ENCODE measurements at places on chromosomes 11 and 22. TPM values are rescaled to one million over a fixed set of nuclear protein-coding genes. Genes with fewer than 3 reads are reported as not detected.

OR4D5 gene
- 0.04 TPM for total RNA-seq

CCDC88B gene
- 2.8 TPM for total RNA-seq

OR10A2 gene
- not detected for total RNA-seq

TSGA10IP gene
- total RNA-seq: 0.09 TPM

TEAD1 gene
- 60.2 TPM for total RNA-seq

TRIM49 gene
- total RNA-seq: not detected

UBQLN3 gene
- total RNA-seq: 0.13 TPM

GRCh38 chr11:121249039-121249663, 43.4 kb upstream of the SC5D start:
- H3K27me3 ChIP-seq: peaks cover 2% of the 10 kb centered on the region
- no peak overlapping the region for H3K27ac ChIP-seq
- no peaks in the 10 kb centered on the region for H3K36me3 ChIP-seq
- H3K4me1 ChIP-seq: peaks cover 7% of the 10 kb centered on the region

GRCh38 chr22:27571463-27572277, 229.9 kb downstream of the MN1 start:
- no peaks in the 10 kb centered on the region for H3K36me3 ChIP-seq
- peaks cover 17% of the 10 kb centered on the region for H3K27me3 ChIP-seq
- H3K27ac ChIP-seq: no peak overlapping the region
- no peak overlapping the region for H3K4me3 ChIP-seq
- H3K4me1 ChIP-seq: peaks cover 34% of the 10 kb centered on the region

DNA sequence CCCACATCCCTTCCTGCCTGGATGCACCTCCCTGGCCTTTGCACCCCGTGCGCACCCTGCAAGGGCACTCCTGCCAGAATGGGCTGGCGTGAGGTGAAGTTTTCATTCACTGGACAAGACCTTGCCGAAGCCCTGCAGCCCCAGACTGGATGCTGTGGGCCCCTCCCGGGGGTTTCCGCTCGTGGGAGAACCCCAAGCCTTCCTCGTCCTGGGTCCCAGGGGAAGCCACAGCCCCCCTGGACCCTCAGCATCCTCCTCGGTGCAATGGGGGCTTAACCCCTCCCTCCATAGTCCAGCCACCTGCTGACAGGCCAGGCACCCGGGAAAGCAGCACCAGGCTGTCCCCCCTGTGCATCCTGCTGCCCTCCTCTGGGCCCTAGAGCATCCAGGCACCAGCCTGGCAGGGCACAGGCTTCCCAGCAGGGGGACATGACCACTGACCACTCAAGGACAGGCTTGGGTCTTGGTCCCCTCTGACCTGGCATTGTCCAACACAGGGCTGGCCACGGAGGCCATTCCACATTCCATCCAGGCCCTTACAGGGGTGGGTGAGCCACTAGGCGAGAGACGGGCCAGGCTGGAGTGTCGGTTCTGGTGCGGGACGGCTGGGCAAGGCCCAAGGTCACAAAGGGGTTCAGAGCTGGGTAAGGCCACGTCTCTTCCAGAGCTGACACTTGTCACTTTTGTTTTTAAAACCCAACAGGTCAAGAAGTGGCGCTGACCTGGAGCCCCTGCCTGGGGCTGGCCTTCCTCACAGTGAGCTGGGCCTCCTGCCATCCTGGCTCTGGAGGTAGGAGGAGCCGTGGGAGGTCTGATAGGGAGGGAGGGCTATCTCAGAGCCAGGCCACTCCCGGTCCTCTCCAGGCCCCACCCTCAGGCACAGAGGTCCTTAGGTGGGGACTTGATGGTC, 41.5 kb upstream of the PPARA start:
- H3K36me3 ChIP-seq: peaks cover 67% of the 10 kb centered on the region
- H3K27ac ChIP-seq: no peak overlapping the region
- peak; percentile 38 for DNase-seq
- H3K27me3 ChIP-seq: no peaks in the 10 kb centered on the region
- peaks cover 91% of the 10 kb centered on the region for H3K4me1 ChIP-seq
- H3K4me3 ChIP-seq: no peak overlapping the region

- no peak overlapping the region for H3K4me3 ChIP-seq
- no peaks in the 10 kb centered on the region for H3K36me3 ChIP-seq
- H3K27ac ChIP-seq: no peak overlapping the region
- DNase-seq: no peak
- H3K27me3 ChIP-seq: peaks cover 3% of the 10 kb centered on the region
Observed at GRCh38 chr11:119706887-119707286, 22.1 kb downstream of the NECTIN1 start.

DNA sequence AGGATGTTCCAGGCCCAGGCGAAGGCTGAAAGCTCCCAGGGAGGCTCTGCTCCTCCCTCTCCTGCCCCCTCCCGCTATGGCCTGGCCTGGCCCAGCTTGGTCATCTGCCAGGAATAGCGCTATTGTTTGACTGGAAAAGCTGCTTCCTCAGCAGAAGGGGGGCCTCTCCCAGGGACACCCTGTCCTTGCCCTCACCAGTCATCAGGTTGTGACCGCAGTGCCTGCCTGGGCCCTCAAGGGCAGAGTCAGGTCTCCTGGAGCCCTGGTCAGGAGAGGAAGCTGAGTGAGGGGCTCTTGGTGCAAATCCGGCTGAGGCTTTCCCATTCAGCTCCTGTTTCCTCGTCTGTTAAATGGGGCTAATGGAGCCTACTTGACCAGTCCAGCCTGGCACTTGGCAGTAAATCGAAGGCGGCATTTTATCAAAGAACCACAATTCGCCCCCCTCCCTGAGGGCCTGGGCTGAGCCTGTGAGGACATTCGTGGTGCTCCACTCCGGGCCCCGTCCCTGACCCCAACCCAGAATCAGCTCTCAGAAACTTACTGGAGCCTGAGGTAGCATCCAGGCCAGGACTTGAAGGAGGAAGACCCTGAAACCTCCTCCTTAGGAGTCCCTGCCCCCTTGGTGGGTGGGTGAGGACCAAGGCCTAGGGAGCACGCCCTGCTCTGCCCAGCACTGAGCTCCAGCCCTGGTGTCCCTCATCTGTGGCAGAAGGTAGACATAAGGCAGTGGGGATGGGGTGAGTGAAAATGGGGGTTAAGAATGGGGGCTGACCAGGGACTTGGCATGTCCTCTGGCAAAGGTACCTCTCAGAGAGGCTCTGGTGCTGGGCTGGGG, 2.0 kb upstream of the CASTOR1 start:
- peak overlapping the region; percentile 92 for H3K27ac ChIP-seq
- DNase-seq: peak; percentile 87
- no peaks in the 10 kb centered on the region for H3K27me3 ChIP-seq
- H3K4me1 ChIP-seq: peaks cover 37% of the 10 kb centered on the region

DNA sequence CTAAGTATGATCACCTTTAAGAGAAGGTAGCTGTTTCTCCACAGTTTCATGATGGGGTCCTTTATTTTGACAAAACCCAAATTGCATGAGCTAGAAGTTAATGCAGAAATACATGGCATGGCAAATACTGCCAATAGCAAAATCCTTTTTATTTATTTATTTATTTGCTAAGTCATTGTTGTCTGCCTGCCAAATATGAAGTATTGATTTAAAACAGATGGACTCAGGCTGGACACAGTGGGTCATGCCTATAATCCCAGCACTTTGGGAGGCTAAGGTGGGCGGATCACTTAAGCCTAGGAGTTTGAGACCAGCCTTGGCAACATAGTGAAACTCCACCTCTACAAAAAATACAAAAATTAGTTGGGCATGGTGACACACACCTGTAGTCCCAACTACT, 52.4 kb downstream of the LARGE2 start:
- H3K4me3 ChIP-seq: no peak overlapping the region
- H3K27me3 ChIP-seq: no peaks in the 10 kb centered on the region
- no peak for DNase-seq

- H3K36me3 ChIP-seq: no peaks in the 10 kb centered on the region
- no peak for DNase-seq
- H3K27me3 ChIP-seq: no peaks in the 10 kb centered on the region
- no peaks in the 10 kb centered on the region for H3K4me1 ChIP-seq
- H3K27ac ChIP-seq: no peak overlapping the region
Observed at GRCh38 chr11:41799754-41800153, 340.3 kb upstream of the LRRC4C start.

GRCh38 chr22:26570115-26570514, 19.8 kb downstream of the TPST2 start:
- no peak overlapping the region for H3K4me3 ChIP-seq
- no peaks in the 10 kb centered on the region for H3K4me1 ChIP-seq
- H3K36me3 ChIP-seq: no peaks in the 10 kb centered on the region
- no peak overlapping the region for H3K27ac ChIP-seq
- no peak for DNase-seq
- no peaks in the 10 kb centered on the region for H3K27me3 ChIP-seq

- no peaks in the 10 kb centered on the region for H3K27me3 ChIP-seq
- DNase-seq: peak; percentile 84
- peak overlapping the region; percentile 55 for H3K27ac ChIP-seq
- peaks cover 23% of the 10 kb centered on the region for H3K36me3 ChIP-seq
Observed at GRCh38 chr11:67265633-67266448, 432 bp upstream of the GRK2 start.

- no peak for DNase-seq
- no peaks in the 10 kb centered on the region for H3K27me3 ChIP-seq
- no peak overlapping the region for H3K4me3 ChIP-seq
Observed at GRCh38 chr11:110434952-110435779, 5.4 kb downstream of the FDX1 start.

- peaks cover 25% of the 10 kb centered on the region for H3K4me1 ChIP-seq
- peak; percentile 61 for DNase-seq
- peak overlapping the region; percentile 15 for H3K4me3 ChIP-seq
- no peak overlapping the region for H3K27ac ChIP-seq
Observed at GRCh38 chr22:44331881-44332714, 19.3 kb upstream of the SHISAL1 start.

GRCh38 chr11:66371627-66372415, at the start of gene SLC29A2:
Gene SLC29A2, minus strand, starts transcription at chr11:66371760. Its CDS starts 169 bp downstream, at chr11:66371591.
- H3K27ac ChIP-seq: peak within 1 kb of the TSS; percentile 88
- DNase-seq: peak; percentile 58

GRCh38 chr11:32087597-32087996, 3.3 kb upstream of the RCN1 start:
- H3K27me3 ChIP-seq: no peaks in the 10 kb centered on the region
- H3K4me1 ChIP-seq: peaks cover 16% of the 10 kb centered on the region
- no peak overlapping the region for H3K4me3 ChIP-seq
- no peak overlapping the region for H3K27ac ChIP-seq
- no peaks in the 10 kb centered on the region for H3K36me3 ChIP-seq

DNA sequence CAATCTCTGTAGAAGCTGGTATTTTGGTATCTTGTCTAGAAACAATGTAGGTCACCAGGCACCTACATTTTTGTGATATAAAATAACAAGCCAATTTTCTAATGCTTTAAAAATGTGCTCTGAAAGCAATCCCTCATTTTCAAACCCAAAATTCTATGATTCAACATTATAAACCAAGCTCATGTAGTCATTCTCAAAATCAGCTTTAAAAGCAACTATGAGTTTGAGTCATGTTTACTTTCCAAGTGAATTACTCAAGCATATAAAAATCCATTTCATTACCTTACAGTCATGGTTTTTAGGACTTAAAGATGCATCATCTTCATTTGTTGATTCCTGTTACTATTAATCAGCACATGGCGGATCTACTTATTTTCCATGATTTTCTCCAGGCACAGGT, 216.4 kb downstream of the GRM5 start:
- H3K27me3 ChIP-seq: no peaks in the 10 kb centered on the region
- no peaks in the 10 kb centered on the region for H3K4me1 ChIP-seq
- DNase-seq: no peak

DNA sequence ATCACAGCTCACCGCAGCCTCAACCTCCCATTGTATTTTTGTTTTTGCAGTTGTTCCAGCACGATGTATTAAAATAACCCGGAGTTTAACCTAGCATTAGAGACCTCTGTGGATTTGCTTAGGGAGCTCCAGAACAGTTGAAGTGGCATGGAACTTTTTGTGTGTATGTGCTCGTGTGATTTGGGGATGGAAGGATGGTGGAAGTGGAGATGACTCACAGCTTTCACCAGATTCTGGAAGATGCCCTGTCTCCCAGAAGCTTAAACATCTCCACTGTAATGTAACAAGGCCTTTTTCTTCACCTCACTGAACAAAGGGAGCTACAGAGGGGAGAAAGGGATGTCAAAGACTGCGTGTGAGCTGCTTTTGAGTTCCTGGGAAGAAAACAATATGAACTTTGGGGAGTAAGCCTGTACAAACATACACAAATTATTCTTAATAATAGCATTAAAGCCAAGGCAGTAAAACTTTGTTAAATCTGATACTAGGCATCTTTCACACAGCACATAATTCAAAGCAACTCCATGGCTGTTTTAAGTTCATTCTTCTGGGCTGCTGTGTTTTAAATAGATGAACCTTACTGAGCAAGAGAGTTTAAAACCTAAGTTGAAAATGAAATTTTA, 226.4 kb downstream of the ADAMTS15 start:
- no peak for DNase-seq
- no peak overlapping the region for H3K4me3 ChIP-seq
- peaks cover 59% of the 10 kb centered on the region for H3K4me1 ChIP-seq
- H3K27me3 ChIP-seq: peaks cover 2% of the 10 kb centered on the region
- H3K27ac ChIP-seq: peak overlapping the region; percentile 91
- H3K36me3 ChIP-seq: no peaks in the 10 kb centered on the region

DNA sequence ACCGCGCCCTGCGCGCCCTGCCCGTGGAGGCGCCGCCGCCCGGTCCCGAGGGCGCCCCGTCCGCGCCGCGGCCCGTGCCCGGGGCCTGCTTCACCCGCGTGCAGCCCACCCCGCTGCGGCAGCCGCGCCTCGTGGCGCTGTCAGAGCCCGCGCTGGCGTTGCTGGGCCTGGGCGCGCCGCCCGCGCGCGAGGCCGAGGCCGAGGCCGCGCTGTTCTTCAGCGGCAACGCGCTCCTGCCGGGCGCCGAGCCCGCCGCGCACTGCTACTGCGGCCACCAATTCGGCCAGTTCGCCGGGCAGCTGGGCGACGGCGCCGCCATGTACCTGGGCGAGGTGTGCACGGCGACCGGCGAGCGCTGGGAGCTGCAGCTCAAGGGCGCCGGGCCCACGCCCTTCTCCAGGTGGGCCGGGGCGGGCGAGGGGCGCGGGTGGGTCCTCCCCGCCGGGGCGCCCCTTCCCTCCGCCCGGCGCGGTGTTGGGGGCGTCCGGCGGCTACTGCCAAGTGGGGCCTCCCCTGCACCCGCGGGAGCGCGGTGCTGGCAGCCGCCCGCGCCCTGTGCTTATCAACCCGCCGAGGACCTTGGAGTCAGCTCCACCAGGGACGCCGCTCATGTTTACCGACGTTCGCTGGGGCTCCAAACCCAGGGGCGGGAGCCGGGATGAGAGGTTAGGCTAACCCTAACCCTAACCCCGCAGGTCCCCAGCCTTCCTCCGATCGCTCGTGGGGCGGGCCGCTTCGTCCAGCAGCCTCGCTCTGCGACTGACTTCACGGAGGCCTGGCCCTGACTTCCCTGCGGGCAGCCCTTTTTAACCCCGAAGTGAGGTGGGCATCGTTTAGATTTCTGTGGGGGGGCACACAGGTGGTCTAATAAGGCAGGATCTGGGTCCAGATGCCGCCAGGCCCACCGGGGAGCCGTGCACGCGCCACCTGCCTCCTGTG, 649 bp downstream of the SELENOO start:
- H3K27ac ChIP-seq: no peak overlapping the region
- H3K27me3 ChIP-seq: no peaks in the 10 kb centered on the region
- peaks cover 44% of the 10 kb centered on the region for H3K36me3 ChIP-seq
- peaks cover 19% of the 10 kb centered on the region for H3K4me1 ChIP-seq
- DNase-seq: no peak
- H3K4me3 ChIP-seq: peak overlapping the region; percentile 59
